Stimulated activated CD4-positive, alpha-beta T cell treated with anti-CD3 and anti-CD28 coated beads, Interleukin-1b, Interleukin-23, amount 100 ng/mL, for 1 hour (primary cell): ENCODE measurements at places on chromosomes 7 and 10.

DNA sequence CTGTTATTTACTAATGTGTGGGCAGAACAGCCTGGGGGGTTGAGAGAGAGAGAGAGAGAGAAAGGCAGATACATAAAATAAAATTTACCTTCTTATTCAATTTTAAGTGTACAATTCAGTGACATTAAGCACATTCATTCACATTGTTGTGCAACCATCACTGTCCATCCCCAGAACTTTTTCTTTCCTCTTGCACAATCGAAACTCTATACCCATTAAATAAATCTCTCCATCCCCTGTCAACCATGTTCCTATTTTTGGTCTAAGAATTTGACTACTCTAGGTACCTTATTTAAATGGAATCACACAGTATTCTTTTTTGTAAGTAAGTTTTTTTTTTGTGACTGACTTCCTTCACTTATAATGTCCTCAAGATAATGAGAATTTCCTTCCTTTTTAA, 181.6 kb downstream of the SND1 start:
- no peak for DNase-seq

- DNase-seq: no peak
Observed at GRCh38 chr10:5603091-5603847, 63.1 kb downstream of the ASB13 start.

- DNase-seq: no peak
Observed at GRCh38 chr10:28478646-28479045, 54.3 kb upstream of the WAC start.

- no peak for DNase-seq
Observed at GRCh38 chr7:132515181-132515580, 61.1 kb downstream of the PLXNA4 start.

- DNase-seq: no peak
Observed at GRCh38 chr7:47573758-47574481, 8.0 kb downstream of the TNS3 start.
